Smooth muscle cell of the umbilical artery (primary cell): ENCODE measurements at places on chromosomes 13 and 19. TPM values are rescaled to one million over a fixed set of nuclear protein-coding genes. Genes with fewer than 3 reads are reported as not detected.

Gene C2CD4C
- under 0.01 and 0.28 TPM in 2 replicates for total RNA-seq

Gene KLC3
- total RNA-seq = not detected in 2 replicates

Gene LHB
- total RNA-seq = not detected in 2 replicates

Gene GDF15
- 150 TPM in 2 replicates for total RNA-seq

Gene SLC25A41
- total RNA-seq = not detected in 2 replicates

Gene ZNF534
- total RNA-seq = not detected in 2 replicates

Gene ARHGAP45
- 0.89 and 0.97 TPM in 2 replicates for total RNA-seq

Gene OR7D2
- total RNA-seq = under 0.01 TPM in 1 of 2 replicates, not detected in the other

Gene KANK3
- total RNA-seq = 0.18 TPM in 1 of 2 replicates, not detected in the other

Gene SLC15A1
- total RNA-seq = not detected in 2 replicates

Gene GPC5
- total RNA-seq = 0.09 and 0.30 TPM in 2 replicates

Gene ZIC5
- not detected in 2 replicates for total RNA-seq

Gene EFNA2
- total RNA-seq = not detected in 2 replicates

Gene MBD3
- total RNA-seq = 70.7 and 96.9 TPM in 2 replicates

Gene ZNF524
- 5.9 and 7.1 TPM in 2 replicates for total RNA-seq

Gene TPTE2
- total RNA-seq = not detected in 2 replicates

Gene SLAIN1
- 0.30 and 0.65 TPM in 2 replicates for total RNA-seq

Gene LRRC63
- total RNA-seq = under 0.01 and 0.09 TPM in 2 replicates

Gene ZNF578
- 5.9 and 9.5 TPM in 2 replicates for total RNA-seq

Gene NLRP5
- not detected in 2 replicates for total RNA-seq

Gene SPART
- 180 and 196 TPM in 2 replicates for total RNA-seq

Gene TSSK6
- total RNA-seq = 1.2 and 2.1 TPM in 2 replicates

Gene PRRG2
- total RNA-seq = 0.23 and 0.89 TPM in 2 replicates

Gene PSG7
- total RNA-seq = not detected in 2 replicates

Gene SWSAP1
- 0.09 and 0.30 TPM in 2 replicates for total RNA-seq

Gene MYADM
- 8.9 and 21.8 TPM in 2 replicates for total RNA-seq

Gene FBXO27
- total RNA-seq = 3.3 and 6.4 TPM in 2 replicates

Gene POP4
- 51.8 and 55.2 TPM in 2 replicates for total RNA-seq

Gene EBI3
- total RNA-seq = 0.28 and 0.30 TPM in 2 replicates

Gene ZNF723
- not detected in 2 replicates for total RNA-seq

Gene F10
- 10.6 and 15.7 TPM in 2 replicates for total RNA-seq

Gene LYPD3
- total RNA-seq = 0.09 TPM in 1 of 2 replicates, not detected in the other

Gene HSH2D
- total RNA-seq = not detected in 2 replicates

Gene TPT1
- total RNA-seq = 1,962 and 4,472 TPM in 2 replicates

Gene ZNF567
- 5.3 and 8.1 TPM in 2 replicates for total RNA-seq

Gene SGCG
- total RNA-seq = 5.2 and 17.8 TPM in 2 replicates

Gene CEACAM19
- 0.30 and 1.9 TPM in 2 replicates for total RNA-seq

Gene ZNF738
- total RNA-seq = 6.8 and 9.0 TPM in 2 replicates

Gene FBXO17
- 19.6 and 21.5 TPM in 2 replicates for total RNA-seq

Gene HSPB6
- total RNA-seq = 77.2 and 141 TPM in 2 replicates

Gene SUGP2
- 52.9 and 63.7 TPM in 2 replicates for total RNA-seq

Gene TEX29
- total RNA-seq = 0.30 TPM in 1 of 2 replicates, not detected in the other

Gene TMIGD2
- total RNA-seq = not detected in 2 replicates

Gene CD33
- total RNA-seq = not detected in 2 replicates

Gene KLK1
- total RNA-seq = not detected in 2 replicates

Gene ZFP30
- 18.2 and 19.9 TPM in 2 replicates for total RNA-seq

Gene SELENOV
- not detected in 2 replicates for total RNA-seq

Gene DMKN
- 0.23 and 0.30 TPM in 2 replicates for total RNA-seq

Gene ZNF442
- total RNA-seq = 3.3 and 3.9 TPM in 2 replicates

Gene TUBA3C
- not detected in 2 replicates for total RNA-seq

Gene ZNF358
- total RNA-seq = 11.9 and 21.5 TPM in 2 replicates

Gene CABP5
- total RNA-seq = not detected in 2 replicates

Gene KBTBD6
- total RNA-seq = 8.7 and 8.9 TPM in 2 replicates

Gene NCR1
- not detected in 2 replicates for total RNA-seq

Gene ZNF541
- total RNA-seq = 0.05 and 0.89 TPM in 2 replicates
